ENCODE measurements at places on chromosomes 5 and 9.

DNA sequence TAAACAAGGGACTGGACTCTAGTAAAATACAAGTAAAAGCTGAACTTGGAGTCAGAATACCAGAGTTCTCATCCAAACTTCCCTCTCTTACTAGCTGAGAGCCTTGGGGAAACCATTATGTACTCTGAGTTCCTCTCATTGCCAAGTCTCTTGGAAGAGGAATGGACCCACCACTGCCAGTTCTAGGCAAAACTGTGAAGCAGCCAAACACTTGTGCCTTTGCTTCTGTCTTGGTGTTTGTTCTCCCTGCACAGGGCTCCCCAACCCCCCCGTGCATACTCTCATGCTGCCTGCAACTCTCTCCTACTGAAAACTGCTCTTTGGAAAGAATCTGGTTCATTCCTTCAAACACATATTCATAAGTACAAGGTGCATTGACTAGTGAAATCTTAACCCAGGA is 102.6 kb downstream of the PDZD2 start:
- peak; percentile 59 for DNase-seq

DNA sequence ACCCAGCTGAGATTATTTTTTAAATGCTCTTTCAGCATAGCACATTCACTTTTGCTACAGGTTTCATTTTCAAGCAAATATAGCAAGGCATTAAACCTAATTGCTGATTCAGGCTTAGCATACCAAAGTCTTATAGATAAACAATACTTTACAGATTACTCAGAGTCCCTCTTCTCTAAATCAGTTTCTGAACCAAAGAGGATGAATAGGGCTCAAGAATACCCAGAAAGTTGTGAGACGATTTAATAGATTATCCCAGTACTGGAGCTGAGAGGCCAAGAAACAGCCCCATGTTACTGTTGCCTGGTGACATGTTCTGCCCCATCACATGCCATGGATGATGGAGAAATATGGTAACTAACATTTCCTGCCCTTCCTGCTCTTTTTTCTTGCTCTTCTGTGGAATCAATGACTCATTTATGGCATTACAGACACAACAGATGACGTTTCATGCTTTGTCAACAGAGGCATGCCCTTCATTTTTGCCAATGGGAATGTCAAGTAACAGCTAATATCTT is 18.1 kb upstream of the SSBP2 start:
- no peak for DNase-seq

- DNase-seq: no peak
Measured at GRCh38 chr9:134349936-134350335, 23.7 kb downstream of the RXRA start.

DNA sequence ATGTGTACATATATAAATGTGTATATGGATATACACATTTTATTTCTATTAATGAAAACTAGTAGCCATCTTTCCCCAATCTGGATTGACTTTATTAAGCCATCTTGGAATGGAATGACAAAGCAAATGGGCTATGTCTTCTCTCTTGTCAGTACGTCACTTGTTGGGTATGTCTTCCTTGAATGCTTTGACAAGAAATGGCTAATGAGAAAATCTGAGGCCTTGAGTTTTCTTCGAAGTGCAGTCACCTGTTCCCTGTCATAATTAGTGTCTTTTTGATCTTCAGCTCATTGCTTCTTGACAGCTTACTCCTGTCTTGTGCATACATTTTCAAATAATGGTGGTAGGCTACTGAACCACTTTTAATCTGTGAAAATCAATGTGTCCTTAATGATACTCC is 243.2 kb upstream of the RGMB start:
- DNase-seq: no peak

DNA sequence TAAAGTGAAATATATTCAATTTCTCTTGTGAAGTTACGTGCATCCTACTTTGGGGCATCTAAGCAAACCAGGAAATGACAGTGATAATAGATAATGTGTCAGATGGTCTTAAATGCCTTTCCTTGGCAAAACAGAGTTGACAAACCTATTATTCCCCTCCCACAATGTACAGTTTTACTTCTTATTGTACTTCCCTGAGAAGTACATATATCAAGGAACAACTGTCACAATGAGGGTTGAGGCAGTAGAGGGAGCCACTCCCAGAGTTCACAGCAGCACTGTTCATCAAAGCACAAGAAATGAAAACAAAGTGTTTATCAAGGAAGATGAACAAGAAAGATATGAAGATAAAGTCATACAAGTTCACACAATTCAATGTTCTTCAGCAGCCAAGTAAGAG is 41.1 kb downstream of the ELAVL2 start:
- DNase-seq: no peak

DNA sequence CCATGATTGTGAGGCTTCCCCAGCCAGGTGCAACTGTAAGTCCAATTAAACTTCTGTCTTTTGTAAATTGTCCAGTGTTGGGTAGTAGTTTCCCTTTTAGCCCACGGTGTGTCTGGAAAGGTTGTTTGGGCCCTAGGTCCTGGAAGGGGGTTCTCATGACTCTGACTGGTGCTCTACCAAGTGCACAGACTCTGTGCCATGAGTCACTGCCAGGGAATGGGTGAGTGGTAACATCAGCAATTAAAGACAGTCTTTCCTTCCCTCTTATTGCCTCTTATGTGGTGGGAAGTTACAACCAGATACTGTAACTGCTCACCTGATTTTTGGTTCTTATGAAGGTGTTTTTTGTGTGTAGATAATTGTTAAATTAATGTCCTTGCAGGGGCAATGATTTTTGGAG is 141.2 kb downstream of the PRDM9 start:
- DNase-seq: no peak

GRCh38 chr9:111898331-111899096 is 1.9 kb downstream of the UGCG start:
- no peak for DNase-seq

DNA sequence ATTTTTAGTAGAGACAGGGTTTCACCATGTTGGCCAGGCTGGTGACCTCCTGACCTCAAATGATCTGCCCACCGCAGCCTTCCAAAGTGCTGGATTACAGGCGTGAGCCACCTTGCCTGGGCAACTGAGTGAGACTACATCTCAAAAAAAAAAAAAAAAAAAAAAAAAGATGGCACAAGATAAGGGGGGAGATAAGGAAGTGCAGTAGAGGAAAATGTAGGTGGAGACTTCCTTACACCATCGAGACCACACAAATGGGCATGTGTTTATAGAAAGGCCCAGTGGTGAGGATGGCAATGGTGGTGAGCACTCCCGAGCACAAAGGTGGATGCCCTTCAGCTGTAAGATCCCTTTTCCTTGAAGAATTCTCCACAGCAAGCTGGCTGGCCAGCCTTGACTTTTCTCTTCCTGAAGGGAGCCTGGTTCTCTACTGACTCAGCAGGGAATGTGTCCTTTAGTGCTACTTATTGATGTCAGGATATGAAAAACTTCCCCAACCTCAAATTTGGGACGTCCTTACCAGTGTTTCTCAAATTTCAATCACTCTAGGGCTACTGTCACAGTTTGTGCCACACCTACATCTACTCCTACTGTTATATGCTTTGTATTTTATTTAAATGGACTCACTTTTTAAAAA is 28.2 kb downstream of the ERGIC1 start:
- DNase-seq: no peak

DNA sequence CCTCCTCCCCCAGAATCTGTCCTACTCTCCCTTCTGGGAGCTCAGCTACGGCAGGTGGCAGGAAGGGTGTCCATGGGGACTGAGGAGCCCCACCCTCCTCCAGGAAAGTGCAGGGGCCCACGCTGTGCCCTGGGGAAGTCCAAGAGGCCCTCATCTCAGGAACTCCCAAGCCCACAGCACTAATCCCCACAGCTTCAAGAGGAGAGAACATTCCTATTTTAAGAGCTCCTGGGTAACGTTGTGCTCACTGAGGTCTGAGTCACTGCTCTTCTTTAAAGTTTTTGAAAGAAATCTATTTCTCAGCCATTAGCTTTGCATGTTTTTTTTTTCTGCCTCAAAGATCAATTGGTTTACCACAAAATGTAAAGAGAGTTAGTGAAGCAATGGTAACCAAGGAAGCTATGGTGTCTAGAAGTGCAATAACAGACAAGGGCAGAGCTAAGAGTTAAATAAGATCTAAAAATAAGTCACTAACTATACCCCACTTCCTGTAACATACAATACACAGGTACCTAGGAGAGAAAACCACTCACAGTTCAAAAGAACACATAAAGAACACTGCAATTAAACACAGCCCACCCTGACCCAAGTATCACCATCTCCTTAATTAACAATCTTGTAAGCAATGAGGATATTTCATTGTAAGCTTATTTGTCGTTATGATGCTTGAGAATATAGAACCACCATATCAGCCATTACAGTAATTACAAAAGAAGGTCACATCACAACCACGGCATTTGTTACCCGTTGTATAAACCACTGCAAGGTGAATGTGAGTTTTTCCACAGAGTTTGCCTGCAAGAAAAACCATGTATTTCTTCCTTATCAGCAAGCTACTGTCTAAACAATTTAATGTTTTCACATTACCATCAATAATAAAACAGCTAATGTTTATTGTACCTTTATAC is 382.3 kb upstream of the SLC30A5 start:
- no peak for DNase-seq

DNA sequence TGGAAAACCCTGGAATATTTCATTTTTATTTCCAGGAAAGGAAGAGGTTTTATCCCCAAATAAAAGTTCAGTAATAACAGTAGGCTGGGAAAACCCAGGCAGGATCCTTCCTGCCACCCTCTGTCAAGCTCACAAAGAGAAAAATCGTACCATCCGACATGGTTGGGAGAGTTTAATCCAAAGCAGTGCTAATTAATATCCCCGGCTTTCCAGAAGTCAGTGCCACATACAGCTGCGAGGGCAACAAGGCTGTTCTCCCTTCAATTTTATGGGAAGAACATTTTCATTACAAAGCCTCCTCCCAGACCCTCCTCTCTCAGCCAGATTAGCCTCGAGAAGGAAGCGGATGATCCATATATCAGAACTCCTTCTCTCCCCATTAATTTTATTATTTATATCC is 95.5 kb downstream of the PAX5 start:
- DNase-seq: no peak

- DNase-seq: peak; percentile 66
Measured at GRCh38 chr5:126339215-126339805, 83.9 kb upstream of the GRAMD2B start.

GRCh38 chr5:14560091-14560595 is 21.4 kb upstream of the OTULINL start:
- no peak for DNase-seq

DNA sequence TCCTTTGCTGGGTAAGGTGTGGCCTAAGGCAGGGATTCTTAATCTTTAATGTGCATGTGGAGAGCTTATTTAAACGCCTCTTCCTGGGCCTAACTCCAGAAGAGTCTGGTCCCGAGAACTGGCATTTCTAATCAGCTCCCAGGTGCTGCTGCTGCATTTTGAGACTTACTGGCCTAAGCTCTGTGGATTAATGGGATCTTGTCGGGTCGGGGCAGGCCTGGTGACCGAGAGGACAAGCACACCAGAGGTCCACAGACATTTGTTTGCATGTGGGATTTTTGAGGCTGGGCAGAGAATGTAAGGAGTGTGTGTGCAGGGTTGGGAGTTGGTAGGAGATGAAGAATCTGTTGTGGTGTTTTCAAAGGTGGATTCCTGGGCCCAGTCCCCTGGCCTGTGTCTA is 95.0 kb upstream of the DAP start:
- no peak for DNase-seq

GRCh38 chr9:92671323-92671722 is 1.4 kb upstream of the IPPK start:
- DNase-seq: no peak

DNA sequence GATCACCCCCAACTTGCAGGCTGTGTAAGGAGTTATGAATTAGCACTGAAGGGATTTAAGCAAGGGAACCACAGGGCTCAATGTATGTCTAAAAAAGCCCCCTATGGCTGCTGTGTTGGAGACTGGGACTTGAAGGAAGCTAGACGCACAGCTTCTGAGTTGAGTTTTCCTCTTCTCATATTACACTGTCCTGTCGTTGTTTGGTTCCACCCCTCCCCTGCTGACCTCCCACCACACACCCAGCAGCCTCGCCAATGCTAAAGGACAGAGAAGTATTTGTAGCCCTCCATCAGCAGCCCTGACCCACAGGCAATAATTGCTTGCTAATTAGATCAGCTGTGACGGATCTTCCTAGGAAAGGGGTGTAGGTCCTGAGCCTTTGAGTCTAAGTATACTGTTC is 15.1 kb upstream of the CARTPT start:
- DNase-seq: no peak

GRCh38 chr5:180532268-180532667 is 38.1 kb downstream of the CNOT6 start:
- no peak for DNase-seq

DNA sequence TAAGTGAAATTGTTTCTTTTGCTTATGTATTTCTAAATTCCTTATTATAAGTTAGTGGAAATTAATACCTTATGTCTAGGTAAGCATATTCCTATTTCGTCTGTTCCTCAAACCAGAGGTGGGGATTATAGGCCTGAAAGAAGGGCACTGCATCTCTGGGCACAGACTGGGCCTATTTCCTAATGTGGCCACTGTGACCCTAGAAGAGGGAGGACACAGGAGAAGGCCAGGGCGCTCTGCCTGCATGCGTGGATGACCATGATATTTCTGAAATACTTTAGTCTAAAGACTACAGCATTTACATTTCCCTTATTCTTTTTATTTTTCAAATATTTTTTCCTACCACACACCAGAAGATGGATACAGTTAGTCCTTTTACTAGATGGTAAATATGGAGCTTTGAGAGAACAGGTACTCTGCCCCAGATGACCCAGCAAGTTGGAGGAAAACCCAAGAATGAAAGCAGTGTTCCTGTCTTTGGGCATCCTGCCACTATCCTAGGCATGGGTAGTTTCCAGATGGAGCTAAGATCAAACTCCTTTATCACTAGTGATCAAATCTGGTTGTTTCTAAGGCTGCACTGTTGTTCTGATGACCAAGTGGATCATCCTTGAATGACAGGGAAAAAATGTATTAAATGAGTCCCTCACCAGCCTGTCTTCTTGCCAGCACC is 27.8 kb downstream of the RUSC2 start:
- no peak for DNase-seq

DNA sequence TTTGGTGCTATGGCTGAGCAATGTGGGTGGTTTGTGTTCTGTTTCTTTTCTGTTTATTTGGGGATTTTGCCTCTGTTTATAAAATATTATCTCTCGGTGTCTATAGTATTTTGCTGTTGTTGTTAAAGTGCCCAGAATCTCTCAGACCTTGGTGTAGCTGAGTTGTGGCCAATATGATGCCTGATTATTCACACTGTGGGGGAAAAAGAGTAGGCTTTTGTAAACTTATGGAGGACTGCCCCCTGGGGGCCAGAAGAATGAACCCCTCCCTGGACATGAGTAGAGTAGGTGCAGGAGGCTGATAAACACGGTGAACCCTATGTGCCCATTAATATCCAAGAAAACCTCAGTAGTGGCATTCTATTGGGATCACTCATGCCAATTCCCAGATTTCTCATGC is 49.0 kb upstream of the DPYSL3 start:
- DNase-seq: peak; percentile 43

- DNase-seq: no peak
Measured at GRCh38 chr9:82558346-82558745, 504.6 kb downstream of the RASEF start.

DNA sequence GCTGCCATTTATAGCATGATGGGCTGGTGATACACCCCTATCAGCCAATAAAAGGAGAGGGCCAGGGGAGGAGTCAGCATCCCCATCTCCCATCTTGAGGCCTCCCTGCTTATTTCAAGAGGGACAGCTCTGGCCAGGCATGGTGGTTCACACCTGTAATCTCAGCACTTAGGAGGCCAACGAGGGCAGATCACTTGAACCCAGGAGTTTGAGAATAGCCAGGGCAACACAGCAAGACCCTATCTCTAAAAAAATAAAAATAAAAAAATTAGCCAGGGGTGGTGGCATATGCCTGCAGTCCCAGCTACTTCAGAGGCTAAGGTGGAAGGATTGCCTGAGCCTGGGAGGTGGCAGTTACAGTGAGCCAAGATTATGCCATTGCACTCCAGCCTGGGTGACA is 9.8 kb downstream of the REXO4 start:
- no peak for DNase-seq
